ENCODE measurements at places on chromosomes 2 and 18.

GRCh38 chr2:42693013-42693615, 70.8 kb downstream of the OXER1 start:
- DNase-seq, result no peak

DNA sequence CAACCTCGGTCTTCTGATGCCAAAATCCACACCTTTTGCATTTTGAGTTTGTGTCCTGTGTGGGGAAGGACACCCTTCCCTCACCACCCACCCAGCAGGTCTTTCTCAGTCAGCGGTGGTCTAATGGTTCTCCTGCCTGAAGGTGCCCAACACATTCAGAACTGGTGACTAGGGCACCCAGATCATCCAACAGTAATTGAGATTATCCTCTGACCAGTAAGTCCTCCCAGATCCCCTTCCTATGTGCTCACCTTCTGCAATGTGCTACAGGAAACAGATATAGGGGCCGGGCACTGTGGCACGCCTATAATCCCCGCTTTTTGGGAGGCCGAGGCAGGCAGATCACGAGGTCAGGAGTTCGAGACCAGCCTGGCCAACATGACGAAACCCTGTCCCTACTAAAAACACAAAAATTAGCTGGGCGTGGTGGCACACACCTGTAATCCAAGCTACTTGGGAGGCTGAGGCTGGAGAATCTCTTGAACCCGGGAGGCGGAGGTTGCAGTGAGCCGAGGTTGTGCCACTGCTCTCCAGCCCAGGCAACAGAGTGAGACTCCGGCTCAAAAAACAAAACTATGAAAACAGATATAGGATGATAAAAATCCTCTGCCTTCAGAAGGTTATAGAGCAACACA, 56.2 kb downstream of the REEP1 start:
- no peak for DNase-seq

- peak; percentile 63 for DNase-seq
Measured at GRCh38 chr18:22223254-22223964, 54.0 kb downstream of the GATA6 start.

GRCh38 chr2:29322011-29322410, 206.8 kb downstream of the CLIP4 start:
- no peak for DNase-seq

- DNase-seq, result no peak
Measured at GRCh38 chr18:6943143-6943542, 174.5 kb downstream of the LAMA1 start.

- no peak for DNase-seq
Measured at GRCh38 chr2:134089454-134089853, 164.4 kb upstream of the MGAT5 start.

DNA sequence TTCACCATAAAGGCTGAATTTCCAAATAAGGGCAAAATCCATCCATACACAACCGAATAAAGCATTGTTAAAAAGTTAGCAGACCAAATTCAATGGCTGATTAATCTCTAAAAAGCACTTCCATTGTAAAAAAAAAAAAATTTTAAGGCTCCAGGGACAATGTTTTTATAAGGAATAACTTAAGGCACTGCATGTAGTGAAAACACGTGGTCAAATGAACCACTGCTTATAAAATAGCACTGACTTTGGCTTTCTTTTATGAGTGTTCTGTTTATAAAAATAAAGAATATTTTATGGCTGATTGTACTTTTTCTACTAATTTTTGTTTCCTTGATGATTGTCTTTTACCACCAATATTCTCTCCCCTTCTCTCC, 409.3 kb upstream of the KCNH7 start:
- DNase-seq, result no peak

GRCh38 chr2:75647771-75648170, 1.2 kb downstream of the MRPL19 start:
- DNase-seq, result no peak

DNA sequence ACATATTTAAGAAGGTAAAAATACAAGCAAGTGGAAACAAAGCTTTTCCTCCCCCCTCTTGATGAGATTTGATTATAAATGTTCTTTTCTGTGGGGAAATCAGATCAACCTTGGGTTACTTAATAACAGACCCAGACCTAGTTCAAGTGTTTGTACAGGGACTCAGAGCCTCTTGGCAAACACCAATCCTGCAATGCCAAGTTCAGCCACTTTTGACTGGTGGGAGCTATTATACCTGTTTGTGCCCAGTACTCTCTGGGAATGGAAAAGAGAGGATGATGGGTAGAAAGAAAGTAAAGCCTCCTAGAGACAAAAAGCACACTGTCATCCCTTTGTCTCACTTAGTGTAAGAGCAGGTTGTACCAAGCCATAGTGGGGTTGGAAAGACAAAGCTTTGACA, 63.8 kb upstream of the EPHA4 start:
- no peak for DNase-seq

DNA sequence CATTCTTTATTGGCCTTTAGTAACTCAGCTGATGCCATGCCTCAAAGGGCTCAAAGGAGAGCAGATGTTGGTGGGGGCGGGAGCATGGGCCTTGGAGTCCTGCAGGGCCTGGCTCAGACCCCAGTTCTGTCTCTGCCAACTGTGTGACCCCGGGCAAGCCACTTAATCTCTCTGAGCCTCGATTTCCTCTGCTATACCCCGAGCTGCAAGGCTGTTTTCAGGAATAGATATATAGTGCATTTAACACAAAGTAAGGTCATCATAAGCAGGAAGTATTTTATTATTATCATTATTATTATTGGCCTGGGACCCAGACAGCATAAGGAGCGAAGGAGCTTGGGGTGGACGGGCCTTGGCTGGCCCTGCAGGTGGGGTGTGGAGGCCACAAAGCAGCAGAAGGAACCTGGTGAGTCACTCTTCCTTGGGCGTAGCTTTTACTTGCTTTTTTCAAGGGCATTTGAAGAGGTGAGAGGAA, 162.7 kb downstream of the INHBB start:
- DNase-seq, result no peak
